SHP77 (cell line): ENCODE measurements at places on chromosomes 1 and 21.

GRCh38 chr1:15402809-15403450 lies 6.8 kb upstream of the EFHD2 start:
- DNase-seq = no peak

DNA sequence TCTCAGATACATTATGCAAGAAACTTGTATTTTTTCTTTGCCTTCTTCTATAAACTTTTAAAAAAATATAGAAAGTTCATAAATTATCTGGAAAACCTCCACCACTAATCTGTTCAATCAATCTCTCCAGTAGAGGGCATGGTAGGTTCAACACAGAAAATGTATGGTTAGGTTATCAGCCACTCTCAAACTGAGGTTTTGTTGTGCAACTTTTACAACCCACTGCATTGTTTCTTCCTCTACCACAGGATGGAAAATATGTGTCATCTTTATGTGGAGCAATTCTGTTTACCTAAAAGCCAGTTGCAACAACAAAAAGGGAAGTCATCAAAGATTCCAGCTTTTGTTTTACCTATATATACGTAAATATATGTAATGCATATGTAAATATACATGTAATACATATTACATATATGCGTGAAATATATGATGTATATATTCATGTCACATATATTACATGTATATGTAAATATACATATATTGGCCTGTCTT lies 3.0 kb upstream of the RGS2 start:
- peak; percentile 48 for DNase-seq

DNA sequence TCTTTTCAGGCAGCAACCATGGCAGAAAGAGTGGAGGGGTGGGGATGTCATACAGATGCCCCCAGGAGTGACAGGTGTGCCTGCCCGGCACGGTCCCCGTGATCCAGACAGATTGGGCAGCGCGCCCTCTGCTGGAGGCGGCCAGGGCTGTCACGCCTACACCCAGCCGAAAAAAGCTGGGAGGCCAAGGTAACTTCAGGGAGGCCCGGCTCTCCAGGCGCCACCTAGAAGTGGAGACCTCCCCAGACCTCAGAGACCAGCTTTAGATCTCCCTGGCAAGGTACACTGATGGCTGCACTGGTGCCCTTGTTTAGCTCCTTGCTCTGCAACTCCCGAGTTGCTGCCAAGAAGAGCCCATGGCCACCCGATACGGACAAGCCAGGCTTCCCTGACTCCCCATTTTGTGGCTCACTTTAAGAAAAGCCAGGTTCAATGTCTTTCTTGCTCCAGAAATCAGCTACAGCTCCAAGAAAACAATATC lies 6.6 kb downstream of the GOLT1A start:
- DNase-seq = peak; percentile 25

DNA sequence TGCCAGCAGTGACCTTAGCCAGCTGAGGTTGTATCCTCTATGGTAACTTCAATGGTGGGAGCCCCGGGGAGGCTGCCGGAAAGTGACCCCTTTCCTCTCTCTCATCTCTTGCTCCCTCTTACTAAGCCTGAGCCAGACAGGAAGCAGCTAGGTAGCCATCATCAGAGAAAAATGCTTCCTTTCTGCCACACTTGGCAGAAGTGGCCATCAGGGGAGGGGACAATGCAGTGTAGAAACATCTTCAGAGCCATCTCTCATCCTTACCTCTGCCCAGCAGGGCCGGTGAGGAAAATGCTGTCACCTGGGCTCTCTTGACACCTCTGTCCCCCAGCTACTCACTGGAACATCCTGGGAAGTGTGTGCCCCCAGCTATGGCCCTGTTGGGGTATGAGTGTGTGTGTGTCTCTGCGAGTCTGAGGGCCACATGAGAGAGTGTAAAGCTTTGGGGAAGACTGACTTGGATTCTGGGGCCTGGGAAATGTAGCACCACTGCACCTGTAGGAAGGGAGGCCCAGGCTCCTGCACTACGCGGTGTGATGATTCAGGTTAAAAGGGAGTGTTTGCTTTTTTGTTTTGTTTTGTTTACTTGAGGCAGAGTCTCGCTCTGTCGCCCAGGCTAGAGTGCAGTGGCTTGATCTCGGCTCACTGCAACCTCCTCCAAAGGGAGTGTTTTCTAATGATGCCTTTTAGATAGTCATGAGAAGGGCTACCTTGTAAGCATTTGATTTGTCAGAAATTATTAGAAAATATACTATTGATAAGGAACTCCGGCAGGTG lies 48.7 kb upstream of the CNTN2 start:
- no peak for DNase-seq

GRCh38 chr1:110380672-110381283 lies 10.0 kb downstream of the SLC16A4 start:
- no peak for DNase-seq
